ENCODE measurements at places on chromosomes 4 and X.

DNA sequence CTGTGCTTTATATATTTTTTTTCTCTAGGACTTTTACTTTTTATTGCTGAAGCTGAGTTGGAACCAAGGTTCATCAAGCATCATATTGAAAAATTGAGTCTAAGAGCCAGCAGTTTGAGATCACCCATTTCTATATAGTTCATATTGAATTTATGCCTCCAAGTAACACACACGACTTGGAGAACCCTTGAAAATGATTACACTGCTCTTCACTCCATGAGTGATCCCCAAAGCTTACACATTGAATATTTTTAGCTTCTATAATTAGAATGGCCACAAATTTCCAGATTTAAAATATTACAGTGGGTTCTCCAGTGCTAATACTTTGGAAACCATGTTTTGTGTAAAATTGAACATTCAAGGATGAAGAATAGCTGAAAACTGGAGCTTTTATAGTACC, 144.4 kb upstream of the SLC4A4 start:
- DNase-seq, result no peak

- DNase-seq, result no peak
Observed at GRCh38 chr4:109155682-109156283, 146.7 kb downstream of the COL25A1 start.

DNA sequence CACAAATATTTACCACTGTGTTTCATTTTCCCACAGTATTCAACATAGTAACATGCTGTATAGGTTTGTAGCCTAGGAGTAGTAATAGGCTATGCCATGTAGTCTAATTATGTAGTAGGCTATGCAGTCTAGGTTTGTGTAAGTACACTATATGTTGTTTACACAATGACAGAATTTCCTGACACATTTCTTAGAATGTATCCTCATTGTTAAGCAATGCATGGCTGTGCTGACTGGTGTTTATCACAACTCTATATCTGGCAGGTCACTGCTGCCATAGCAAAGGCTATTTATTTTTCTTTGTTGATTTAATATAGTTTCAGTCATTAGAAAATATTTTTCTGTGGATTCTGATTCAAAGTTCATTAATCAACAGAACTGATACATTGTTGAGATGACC, 108.3 kb upstream of the TEX13A start:
- DNase-seq, result no peak

DNA sequence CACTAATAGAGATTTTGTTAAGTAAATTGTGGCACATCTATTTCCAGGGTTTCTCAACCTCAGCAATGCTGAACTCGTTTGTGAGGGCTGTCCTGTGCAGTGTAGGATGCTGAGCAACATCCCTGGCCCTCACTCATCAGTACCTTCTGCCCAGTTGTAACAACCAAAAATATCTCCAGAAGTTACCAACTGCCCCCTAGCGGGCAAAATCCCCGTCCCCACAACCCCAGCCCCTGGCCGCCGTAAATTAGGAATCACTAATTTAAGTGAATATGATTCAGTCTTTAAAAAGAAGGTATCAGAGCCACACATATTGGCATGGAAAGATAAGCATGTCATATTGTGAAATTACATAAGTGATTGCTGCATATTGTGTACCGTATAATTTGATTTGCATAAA, 123.4 kb downstream of the ASB9 start:
- peak; percentile 29 for DNase-seq

GRCh38 chr4:86296865-86297264, 63.0 kb downstream of the MAPK10 start:
- no peak for DNase-seq

DNA sequence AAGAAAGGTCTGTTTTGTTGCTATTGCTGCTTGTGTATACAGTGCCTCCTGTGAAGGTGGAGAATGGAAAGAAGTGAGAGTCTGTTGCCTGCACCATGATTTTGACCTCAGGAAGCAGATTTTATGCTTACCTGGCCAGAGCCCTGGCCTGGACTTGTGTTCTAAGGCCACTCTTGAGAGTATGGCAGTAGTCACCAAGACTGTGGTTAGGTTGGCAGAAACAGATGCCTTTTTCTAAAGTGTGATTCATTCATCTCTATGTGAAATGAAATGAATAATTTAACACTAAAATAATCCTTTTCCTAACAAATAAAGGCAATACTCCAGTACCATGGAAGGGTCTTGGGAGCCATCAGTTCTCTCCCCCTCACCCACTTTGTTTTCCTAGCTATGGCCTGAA, 161.8 kb downstream of the DCLK2 start:
- DNase-seq, result no peak

GRCh38 chr4:121741751-121742150, 23.2 kb downstream of the SMIM43 start:
- no peak for DNase-seq

- DNase-seq, result no peak
Observed at GRCh38 chrX:71618787-71619186, 476 bp upstream of the CXCR3 start.

DNA sequence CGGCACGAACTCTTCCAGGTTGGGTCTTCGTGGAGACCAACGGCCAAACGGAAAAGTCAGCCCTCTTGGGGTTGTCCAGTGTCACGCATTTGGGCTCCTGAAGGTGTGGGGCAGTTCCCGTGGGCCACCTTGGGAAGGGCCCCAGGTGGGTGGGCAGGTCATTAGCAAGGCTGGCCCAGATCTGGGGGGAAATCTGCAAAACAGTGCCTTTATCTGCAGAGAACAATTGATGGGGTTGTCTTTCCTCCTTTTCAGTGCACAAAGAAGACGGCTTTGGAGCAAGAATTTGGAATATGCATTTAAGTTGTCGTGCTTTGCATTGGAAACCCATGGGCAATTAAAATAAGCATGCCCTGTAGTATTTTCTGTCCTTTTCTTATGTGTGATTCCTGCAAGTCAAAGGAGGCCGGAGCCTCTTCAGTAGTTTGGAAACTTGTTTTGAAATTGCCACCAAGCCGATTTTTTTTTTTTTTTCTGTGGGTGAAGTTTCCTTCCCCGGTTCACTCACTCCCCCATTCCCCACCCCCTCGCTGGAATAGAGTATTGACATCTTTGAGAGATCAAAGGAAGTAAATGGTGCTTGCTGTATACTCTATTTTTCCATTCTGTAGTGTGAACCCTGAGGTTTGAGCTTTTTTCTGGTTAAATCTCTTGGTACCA, 9.8 kb downstream of the ZIC3 start:
- no peak for DNase-seq

- no peak for DNase-seq
Observed at GRCh38 chr4:169993531-169993930, 32.7 kb downstream of the MFAP3L start.

DNA sequence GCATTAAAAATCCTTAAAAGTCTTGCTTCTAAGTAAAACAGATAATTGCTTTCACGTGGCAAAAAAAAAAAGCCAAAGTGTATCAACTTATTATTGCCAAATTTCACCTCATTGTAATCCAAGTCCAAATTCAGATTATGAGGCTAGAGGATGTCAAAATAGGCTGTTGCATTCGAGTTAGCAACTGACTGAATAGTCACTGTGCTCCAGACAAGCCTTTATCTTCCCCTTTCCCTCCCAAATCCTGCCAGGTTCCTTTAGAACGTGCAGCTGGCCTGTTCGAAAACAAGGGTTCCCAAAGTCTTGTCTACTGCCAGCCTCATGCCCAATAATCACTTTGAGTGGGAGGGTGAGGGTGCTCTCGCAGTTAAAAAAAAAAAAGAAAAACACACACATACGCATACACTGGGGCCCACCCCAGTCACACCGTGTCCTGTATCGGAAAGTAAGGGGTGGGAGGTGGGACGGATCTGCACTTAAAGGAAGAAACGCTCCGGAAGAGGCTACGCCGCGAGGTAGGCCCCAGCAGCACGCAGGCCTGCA, 603 bp downstream of the MAD2L1 start:
- no peak for DNase-seq

DNA sequence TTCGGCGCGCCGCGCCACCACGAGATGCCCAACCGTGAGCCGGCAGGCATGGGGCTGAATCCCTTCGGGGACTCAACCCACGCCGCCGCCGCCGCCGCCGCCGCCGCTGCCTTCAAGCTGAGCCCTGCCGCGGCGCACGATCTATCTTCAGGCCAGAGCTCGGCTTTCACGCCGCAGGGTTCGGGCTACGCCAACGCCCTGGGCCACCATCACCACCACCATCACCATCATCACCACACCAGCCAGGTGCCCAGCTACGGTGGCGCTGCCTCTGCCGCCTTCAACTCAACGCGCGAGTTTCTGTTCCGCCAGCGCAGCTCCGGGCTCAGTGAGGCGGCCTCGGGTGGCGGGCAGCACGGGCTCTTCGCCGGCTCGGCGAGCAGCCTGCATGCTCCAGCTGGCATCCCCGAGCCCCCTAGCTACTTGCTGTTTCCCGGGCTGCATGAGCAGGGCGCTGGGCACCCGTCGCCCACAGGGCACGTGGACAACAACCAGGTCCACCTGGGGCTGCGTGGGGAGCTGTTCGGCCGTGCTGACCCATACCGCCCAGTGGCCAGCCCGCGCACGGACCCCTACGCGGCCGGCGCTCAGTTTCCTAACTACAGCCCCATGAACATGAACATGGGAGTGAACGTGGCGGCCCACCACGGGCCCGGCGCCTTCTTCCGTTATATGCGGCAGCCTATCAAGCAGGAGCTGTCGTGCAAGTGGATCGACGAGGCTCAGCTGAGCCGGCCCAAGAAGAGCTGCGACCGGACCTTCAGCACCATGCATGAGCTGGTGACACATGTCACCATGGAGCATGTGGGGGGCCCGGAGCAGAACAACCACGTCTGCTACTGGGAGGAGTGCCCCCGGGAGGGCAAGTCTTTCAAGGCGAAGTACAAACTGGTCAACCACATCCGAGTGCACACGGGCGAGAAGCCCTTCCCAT, 1.1 kb downstream of the ZIC3 start:
- no peak for DNase-seq

DNA sequence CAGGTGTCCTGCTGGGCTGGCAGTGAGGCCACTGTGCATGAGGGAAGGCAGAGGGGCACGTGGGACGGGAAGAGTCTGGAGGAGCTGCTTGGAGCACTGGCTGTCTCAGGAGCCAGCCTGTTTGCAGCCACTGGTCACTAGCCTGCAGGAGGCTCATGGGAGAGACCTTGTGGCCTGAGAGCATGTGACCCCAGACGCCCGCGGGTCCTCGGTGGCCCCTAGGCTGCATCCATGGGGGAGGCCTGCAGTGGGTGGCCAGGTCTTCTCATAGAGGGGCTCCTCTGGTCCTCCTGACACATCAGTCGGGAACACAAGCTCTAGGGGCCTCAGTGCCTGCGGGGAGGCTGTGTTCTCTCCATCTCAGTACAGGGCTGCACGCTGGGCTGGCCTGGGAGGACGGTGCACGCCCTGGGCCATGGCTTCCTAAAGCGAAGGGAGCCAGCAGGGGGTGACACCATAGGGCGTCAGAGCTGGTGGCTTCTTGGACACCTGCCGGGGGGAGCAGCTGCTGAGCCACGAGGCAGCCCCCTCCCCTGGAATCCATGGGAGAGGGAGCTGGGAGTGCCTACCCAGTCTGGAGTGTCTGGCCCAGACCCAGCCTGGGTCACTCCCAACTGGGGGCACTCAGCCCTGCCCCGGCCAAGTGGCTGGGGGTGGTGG, 12.3 kb downstream of the NAT8L start:
- no peak for DNase-seq

- peak; percentile 17 for DNase-seq
Observed at GRCh38 chr4:78720994-78721677, 55.0 kb upstream of the BMP2K start.

- DNase-seq, result no peak
Observed at GRCh38 chr4:14225688-14226207, 598.2 kb upstream of the BOD1L1 start.

GRCh38 chrX:53071604-53072417, 10.4 kb upstream of the TSPYL2 start:
- DNase-seq, result peak; percentile 66

- DNase-seq, result peak; percentile 52
Observed at GRCh38 chr4:139266583-139267257, 13.3 kb downstream of the MGARP start.

DNA sequence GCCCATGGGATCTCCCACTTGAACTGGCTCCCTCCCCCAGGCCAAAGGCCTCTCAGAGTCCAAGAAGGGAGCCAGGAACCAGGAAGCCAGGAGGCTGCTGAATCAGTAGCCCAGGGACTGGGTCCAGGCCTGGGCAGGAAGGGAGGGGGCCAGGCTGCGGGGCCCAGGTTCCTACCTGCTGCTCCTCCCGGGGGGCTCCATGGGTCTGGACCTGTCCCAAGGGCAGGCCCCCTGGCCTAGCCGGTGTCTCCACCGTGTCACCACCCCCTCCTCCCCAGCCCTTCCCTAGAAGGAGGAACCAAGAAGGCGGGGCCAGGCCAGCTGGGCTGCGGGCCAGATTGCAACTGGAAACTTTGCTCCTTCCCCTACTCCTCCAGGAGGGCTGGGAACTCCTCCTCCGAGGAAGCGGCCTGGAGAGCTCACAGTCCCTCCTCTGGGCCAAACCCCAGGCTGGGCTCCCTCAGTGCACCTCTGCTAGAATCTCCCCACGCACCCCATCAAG, at the start of gene IQSEC2:
Gene IQSEC2, minus strand, starts transcription at position 264 of the 502 bp plus-strand sequence.
- DNase-seq, result no peak

DNA sequence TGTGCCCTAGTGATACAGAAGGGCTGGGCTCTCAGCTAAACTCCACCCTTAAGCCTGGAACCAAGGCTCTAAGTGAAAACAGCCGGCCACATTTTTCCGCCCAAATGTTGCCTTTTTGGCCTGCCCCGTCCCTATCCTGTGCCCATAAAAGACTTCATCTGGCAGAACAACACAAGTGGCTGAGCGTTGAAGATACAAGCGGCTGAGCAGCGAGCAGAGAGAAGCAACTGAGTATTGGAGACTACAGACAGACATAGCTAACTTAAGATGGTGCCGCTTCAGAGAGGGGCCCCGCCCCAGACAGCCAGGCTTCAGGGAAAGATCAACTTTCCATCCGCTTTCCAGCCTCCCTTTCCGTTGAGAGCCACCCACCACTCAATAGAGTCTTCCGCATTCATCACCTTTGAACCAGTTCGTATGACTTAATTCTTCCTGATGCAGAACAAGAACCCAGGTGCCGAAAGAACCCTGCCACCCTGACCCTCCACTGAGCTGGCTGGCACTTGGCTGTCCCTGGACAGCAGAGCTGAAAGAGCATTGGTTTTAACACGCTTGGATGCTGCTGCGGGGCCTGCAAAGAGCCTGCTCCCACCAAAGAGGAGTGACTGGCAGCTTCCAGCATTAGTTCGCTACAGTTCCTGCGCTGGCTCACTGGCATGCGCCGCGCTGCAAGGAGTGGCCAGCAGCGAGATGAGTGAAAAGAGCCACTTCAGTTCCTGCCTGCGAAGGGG, 853.2 kb upstream of the INTU start:
- no peak for DNase-seq

- DNase-seq, result no peak
Observed at GRCh38 chrX:12895866-12896265, 10.6 kb upstream of the TLR8 start.

GRCh38 chrX:16239211-16239610, 71.9 kb downstream of the MAGEB17 start:
- DNase-seq, result no peak

- DNase-seq, result no peak
Observed at GRCh38 chr4:61619528-61619927, 419.4 kb downstream of the ADGRL3 start.
